ENCODE measurements at places on chromosomes 1 and 21. TPM values are rescaled to one million over a fixed set of nuclear protein-coding genes. Genes with fewer than 3 reads are reported as not detected.

DNA sequence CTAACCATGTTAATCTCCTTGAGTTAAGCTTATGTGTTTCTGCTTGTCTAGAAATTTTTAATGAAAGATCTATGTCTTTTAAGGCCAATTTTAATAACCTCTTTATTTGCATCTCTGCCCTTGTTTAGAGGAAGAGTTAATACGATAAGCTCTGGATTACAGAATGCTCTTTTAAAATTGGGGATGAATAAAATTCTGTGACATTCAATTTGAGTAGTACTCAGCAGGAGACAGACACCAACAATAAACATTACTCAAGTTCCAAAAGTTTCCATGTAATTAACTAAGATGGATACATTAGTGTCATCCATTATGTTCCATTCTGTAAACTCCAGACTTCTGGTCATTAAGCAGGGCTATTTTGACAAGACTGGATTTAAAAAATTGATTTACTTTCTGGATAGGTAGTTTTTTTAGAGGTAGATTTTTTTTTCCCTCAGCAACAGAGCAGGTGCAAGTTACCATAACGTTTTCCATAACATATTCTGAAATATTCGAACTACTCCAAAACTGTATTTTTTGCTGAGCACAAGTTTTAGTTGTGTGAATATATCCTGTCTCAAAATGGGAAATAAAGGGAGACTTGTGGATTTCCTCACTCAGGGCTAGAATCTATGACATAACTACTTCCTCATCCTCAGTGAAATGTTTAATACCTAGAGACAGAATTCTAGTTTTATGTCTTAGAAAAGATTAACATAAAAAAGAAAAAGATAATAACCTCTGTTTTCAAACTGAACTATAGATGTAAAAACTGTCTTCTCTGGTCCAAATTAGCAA is 221.7 kb downstream of the NEGR1 start:
- no peaks in the 10 kb centered on the region for H3K36me3 ChIP-seq
- H3K27ac ChIP-seq, result no peak overlapping the region
- H3K27me3 ChIP-seq, result no peaks in the 10 kb centered on the region
- no peak overlapping the region for H3K4me3 ChIP-seq

GRCh38 chr1:183110326-183110880 is 75.7 kb upstream of the LAMC2 start:
- H3K4me3 ChIP-seq, result no peak overlapping the region
- no peaks in the 10 kb centered on the region for H3K4me1 ChIP-seq
- no peaks in the 10 kb centered on the region for H3K27me3 ChIP-seq
- DNase-seq, result no peak
- H3K27ac ChIP-seq, result peak overlapping the region; percentile 53

- no peak overlapping the region for H3K27ac ChIP-seq
- no peaks in the 10 kb centered on the region for H3K27me3 ChIP-seq
- no peaks in the 10 kb centered on the region for H3K4me1 ChIP-seq
- no peaks in the 10 kb centered on the region for H3K36me3 ChIP-seq
- DNase-seq, result no peak
Observed at GRCh38 chr1:115076384-115076915, 12.9 kb downstream of the TSPAN2 start.

GRCh38 chr1:186304982-186305949 is 69.8 kb downstream of the TPR start:
- no peak for DNase-seq
- H3K36me3 ChIP-seq, result no peaks in the 10 kb centered on the region
- peaks cover 4% of the 10 kb centered on the region for H3K4me1 ChIP-seq
- no peak overlapping the region for H3K27ac ChIP-seq
- no peak overlapping the region for H3K4me3 ChIP-seq

DNA sequence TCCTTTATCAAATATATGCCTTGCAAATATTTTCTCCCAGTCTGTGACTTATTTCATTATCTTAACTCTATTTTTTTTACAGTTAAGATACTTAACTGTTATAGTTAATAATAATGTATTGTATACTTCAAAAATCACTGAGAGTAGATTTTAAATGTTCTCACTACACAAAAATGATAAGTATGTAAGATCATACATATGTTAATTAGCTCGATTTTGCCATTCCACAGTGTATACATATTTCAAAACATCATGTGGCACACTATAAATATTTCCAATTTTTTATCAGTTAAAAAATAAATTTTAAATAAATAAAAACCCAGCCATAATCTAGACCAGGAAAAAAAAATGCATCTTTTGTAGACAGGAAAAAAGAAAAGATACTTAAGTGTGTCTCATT is 27.2 kb downstream of the CTTNBP2NL start:
- no peaks in the 10 kb centered on the region for H3K4me1 ChIP-seq
- no peak overlapping the region for H3K27ac ChIP-seq
- H3K27me3 ChIP-seq, result no peaks in the 10 kb centered on the region

DNA sequence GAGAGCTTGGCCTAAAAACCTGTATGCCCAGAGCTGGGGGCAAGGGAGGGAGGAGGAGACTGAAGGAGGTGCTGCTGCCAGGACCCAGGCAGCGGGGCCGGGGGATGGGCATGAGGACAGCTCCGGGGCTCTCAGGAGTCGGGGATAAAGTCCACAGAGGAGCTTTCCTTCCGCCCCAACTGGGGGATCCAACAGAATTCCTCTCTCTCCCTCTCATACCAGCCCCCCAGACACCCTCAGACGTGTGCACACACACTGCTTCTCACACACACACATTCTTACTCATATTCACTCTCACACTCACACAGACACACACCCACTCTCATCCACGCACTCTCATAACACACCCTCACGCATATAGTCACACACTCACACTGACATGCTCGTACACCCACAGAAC is 39.1 kb downstream of the SYF2 start:
- H3K4me3 ChIP-seq, result no peak overlapping the region
- no peak for DNase-seq
- no peaks in the 10 kb centered on the region for H3K36me3 ChIP-seq
- H3K27ac ChIP-seq, result no peak overlapping the region

DNA sequence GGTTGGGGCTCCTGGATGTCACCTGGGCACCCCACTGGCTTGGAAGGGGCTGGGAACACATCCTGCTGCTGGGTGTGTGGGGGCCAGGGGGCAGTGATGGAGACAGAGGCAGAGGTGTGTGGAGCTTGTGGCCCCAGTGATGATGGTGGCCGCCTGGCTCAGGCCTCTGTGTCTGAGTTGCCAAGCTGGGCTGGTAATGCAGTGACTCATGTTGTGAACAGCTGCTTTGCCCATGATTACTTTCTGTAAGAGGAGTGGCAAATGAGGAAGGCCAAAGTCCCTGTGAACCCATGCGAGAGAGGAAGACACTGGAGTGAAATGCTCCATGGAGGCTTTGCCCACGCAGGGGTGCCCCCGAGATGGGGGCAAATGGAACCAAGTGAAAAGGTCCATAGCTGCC is 86.8 kb downstream of the KCNJ6 start:
- H3K36me3 ChIP-seq, result no peaks in the 10 kb centered on the region
- H3K4me3 ChIP-seq, result no peak overlapping the region
- no peaks in the 10 kb centered on the region for H3K27me3 ChIP-seq
- no peak overlapping the region for H3K27ac ChIP-seq
- no peak for DNase-seq

GRCh38 chr1:107162745-107163144 is 21.9 kb downstream of the NTNG1 start:
- H3K27ac ChIP-seq, result no peak overlapping the region
- H3K4me3 ChIP-seq, result no peak overlapping the region
- H3K4me1 ChIP-seq, result no peaks in the 10 kb centered on the region
- H3K36me3 ChIP-seq, result no peaks in the 10 kb centered on the region

HIVEP3 gene
- total RNA-seq, result 4.2 TPM

CD160 gene
- not detected for total RNA-seq

All from tibial nerve (tissue), 4 donors.